Left ventricle myocardium inferior (tissue), 1 donor: ENCODE measurements at places on chromosomes 16 and 17. TPM values are rescaled to one million over a fixed set of nuclear protein-coding genes. Genes with fewer than 3 reads are reported as not detected.

Gene FHOD1
- 18.0 TPM for total RNA-seq

Gene IRF8
- total RNA-seq, result 2.7 TPM

Gene WNT9B
- 0.85 TPM for total RNA-seq

Gene ALDH3A1
- not detected for total RNA-seq

Gene TBC1D3G
- total RNA-seq, result not detected

Gene RCVRN
- 0.47 TPM for total RNA-seq

Gene PIGL
- 7.1 TPM for total RNA-seq

Gene TLCD2
- total RNA-seq, result 1.8 TPM

Gene CD79B
- total RNA-seq, result 4.6 TPM

Gene EFCAB3
- not detected for total RNA-seq

Gene TPSAB1
- total RNA-seq, result 3.6 TPM

Gene NKD1
- total RNA-seq, result 1.5 TPM
